Memory B cell (primary cell): ENCODE measurements at places on chromosomes 2 and 18.

GRCh38 chr2:160590664-160591063, 97.1 kb upstream of the RBMS1 start:
- H3K4me3 ChIP-seq: no peak overlapping the region
- peaks cover 3% of the 10 kb centered on the region for H3K27me3 ChIP-seq
- H3K4me1 ChIP-seq: peaks cover 2% of the 10 kb centered on the region
- no peak for DNase-seq

DNA sequence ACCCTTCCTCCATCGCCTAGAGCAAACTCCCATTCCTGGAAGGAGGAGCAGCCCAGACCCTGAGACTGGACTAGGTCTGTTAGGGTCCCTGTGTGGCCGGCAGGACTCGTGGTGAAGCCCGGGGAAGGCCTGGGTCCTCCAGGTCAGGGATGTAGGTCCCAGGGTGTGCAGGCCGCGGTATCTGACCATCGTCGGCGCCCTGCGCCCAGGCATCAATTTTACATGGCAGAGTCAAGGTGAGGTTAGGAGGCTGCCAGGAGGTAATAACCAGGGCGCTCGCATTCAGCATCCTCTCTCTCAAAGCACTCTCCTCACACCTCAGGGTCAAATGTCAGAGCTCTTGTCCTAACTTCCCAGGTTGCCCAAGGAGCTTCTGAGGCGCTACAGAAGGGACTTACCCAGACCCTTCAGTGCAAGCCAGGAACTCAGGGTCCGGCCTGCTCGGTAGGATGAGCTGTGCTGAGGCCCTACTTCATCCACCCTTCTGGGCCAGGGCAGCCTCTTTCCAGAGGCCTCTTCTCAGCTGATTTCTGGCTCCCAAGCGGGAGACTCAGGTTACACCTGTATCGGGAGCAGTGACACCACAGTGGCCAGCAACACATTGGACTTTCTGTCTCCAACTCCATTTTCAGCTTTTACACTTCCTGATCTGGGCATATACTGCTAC, 628 bp downstream of the SH2D6 start:
- peak overlapping the region; percentile 97 for H3K4me3 ChIP-seq
- DNase-seq: no peak
- no peaks in the 10 kb centered on the region for H3K36me3 ChIP-seq

GRCh38 chr2:33318456-33318855, 158.0 kb upstream of the RASGRP3 start:
- no peaks in the 10 kb centered on the region for H3K36me3 ChIP-seq
- no peak overlapping the region for H3K4me3 ChIP-seq
- peaks cover 6% of the 10 kb centered on the region for H3K27me3 ChIP-seq
- H3K4me1 ChIP-seq: peaks cover 13% of the 10 kb centered on the region
- no peak for DNase-seq

DNA sequence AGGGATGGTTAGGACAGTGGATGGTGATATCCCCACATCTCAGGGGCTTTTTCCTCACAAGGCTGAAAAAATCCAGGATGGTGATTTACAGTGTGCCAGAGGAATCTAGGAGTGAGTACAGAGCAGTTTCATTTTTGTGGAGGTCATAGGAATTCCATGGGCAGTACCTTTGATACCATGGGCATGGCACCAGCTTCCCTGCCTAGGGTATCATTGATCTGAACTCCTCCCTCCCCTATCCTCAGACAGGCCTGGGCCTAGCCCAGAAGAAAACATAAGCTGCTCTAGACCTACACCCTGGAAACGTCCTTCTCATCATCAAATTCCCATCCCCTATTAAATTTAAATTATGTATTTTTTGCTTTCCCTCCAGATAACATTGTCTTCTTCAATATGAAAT, 136.3 kb upstream of the KLHL29 start:
- no peaks in the 10 kb centered on the region for H3K4me1 ChIP-seq
- no peak overlapping the region for H3K4me3 ChIP-seq
- peaks cover 14% of the 10 kb centered on the region for H3K27me3 ChIP-seq

GRCh38 chr2:59761966-59762365, 791.5 kb downstream of the BCL11A start:
- no peak for DNase-seq
- H3K27ac ChIP-seq: no peak overlapping the region
- H3K36me3 ChIP-seq: no peaks in the 10 kb centered on the region
- H3K4me3 ChIP-seq: no peak overlapping the region
- no peaks in the 10 kb centered on the region for H3K4me1 ChIP-seq

DNA sequence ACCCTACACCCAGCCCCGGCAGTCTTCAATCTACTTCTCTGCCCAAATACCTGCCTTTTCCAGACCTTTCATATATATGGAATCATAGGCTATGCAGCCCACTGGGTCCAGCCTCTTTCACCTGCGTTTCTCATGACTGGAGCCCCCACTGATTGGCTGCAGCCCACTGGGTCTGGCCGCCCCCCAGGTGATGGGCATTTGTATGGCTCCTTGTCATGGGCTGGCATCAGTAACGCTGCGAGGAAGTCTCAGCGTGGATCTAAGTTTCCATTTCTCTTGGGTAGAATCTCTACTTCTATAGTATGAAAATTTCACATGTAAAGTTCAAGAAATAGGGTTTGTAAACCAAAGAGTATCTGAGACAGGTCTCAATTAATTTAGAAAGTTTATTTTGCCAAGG, 281.9 kb downstream of the NDUFA10 start:
- peaks cover 4% of the 10 kb centered on the region for H3K27me3 ChIP-seq
- H3K27ac ChIP-seq: no peak overlapping the region
- H3K4me3 ChIP-seq: no peak overlapping the region

GRCh38 chr18:53458944-53459580, 765.4 kb downstream of the MBD2 start:
- no peaks in the 10 kb centered on the region for H3K27me3 ChIP-seq
- no peak overlapping the region for H3K27ac ChIP-seq
- DNase-seq: no peak
- H3K36me3 ChIP-seq: no peaks in the 10 kb centered on the region
- no peaks in the 10 kb centered on the region for H3K4me1 ChIP-seq

DNA sequence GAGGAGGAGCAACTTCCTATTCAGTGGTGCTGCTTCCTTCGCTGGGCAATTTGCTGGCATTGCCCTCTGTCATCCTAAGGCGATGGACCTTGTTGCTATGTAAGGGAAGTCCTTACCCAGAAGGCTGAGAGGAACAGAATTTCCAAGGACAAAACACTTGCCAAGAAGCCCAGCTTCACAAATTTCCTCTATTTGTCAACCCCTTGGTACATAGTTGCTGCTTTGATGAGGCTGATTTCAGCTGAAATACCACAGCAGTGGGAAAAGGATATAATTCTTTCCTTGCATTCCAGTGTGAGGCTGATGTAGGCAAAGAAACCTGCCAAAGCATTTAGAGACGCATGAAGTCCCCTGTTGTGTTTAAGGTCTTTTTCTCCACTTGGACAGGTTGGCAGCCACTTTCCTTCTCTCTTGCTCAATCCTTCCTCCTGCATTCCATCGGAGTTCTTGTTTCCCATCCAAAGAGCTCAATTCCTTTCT, 16.4 kb upstream of the ST3GAL5 start:
- no peak for DNase-seq
- no peaks in the 10 kb centered on the region for H3K27me3 ChIP-seq
- peaks cover 23% of the 10 kb centered on the region for H3K36me3 ChIP-seq
- no peak overlapping the region for H3K4me3 ChIP-seq

DNA sequence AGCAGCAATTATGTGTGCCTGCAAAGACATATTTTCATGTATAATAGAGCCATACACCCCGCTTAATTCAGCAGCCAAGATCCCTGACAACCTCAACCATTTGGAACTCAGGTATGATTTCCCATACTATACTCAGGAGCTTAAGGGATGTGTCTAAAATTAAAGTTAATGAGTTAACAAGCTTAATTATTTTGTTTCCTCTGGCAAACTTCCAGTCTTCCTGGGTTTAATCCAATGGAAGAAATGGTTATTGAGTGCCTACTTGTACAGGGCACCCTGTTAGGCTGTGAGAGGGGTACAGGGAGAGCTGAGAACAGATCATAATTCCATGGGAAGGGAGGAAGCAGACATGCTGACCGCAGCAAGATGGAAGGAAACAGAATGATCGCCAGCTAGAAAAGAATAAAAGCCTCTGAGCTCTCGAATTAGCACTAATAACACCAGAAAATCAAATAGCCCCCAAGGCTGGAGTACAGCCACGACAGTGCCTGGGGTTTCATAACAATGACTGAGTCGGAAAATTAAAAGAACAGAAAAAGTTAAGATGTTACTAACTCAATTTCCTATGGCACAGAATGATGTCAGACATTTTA, 20.8 kb upstream of the CEP68 start:
- H3K4me3 ChIP-seq: no peak overlapping the region
- no peaks in the 10 kb centered on the region for H3K27me3 ChIP-seq
- DNase-seq: no peak
- peaks cover 22% of the 10 kb centered on the region for H3K36me3 ChIP-seq
